Foreskin melanocyte (primary cell): ENCODE measurements at places on chromosomes 3 and 15.

GRCh38 chr3:3798631-3799113 is 559 bp upstream of the LRRN1 start:
- DNase-seq: no peak

- peak; percentile 94 for DNase-seq
Observed at GRCh38 chr15:89197503-89197971, 23.8 kb downstream of the RLBP1 start.

GRCh38 chr3:34219556-34219955 is 421.1 kb downstream of the PDCD6IP start:
- DNase-seq: no peak

DNA sequence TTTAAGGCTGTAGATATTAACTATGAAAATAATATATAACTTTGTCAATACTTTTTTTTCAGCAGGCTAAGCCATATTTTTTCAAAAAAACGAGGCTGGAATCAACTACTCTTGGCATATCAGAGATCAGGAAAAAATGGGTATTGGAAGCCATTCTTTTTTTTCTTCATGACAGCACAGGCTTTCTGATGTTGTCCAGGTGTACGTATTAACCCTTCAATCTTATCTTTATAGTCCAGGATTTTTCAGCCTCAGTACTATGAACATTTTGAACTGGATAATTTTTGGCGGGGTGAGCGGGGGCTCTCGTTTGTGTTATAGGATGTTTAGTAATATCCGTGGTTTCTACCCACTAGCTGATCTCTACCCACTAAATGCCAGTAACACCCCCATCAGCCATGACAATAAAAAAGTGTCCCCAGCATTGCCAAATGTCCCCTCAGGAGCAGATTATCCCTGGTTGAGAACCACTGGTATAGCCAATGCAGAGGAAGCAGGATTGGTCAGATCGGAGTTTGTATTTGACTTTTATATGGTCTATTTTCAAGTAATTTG is 52.0 kb downstream of the PLCL2 start:
- DNase-seq: no peak

DNA sequence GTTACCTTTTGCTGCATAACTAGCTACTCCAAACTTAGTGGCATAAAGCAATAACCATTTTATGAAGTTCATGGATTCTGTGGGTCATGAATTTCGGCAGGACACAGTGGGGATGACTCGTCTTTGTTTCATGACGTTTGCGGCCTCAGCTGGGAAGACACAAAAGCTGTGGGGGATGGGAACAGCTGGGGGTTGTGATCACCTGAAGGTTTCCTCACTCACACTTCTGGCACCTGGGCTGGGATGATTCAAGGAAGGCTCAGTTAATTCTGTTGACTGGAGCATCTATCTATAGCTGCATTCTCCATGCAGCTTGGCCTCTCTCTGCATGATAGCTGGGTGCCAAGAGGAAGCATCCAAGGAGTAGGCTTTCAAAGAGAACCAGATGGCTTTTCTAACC is 332.8 kb downstream of the ULK4 start:
- no peak for DNase-seq

DNA sequence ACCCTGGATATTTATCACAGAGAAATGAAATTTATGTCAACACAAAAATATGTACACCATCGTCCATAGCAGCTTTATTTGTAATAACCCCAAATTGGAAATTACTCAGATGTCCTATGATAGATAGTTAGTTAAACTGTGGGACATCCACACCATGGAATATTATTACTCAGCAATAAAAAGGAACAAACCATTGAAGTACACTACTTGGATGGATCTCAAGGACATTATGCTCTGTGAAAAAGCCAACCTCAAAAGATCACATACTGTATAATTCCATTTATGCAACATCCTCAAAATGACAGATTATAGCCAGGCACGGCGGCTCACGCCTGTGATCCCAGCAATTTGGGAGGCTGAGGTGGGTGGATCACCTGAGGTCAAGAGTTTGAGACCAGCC is 113.3 kb downstream of the PGPEP1L start:
- DNase-seq: no peak

GRCh38 chr3:115212615-115213014 is 65.5 kb upstream of the ZBTB20 start:
- DNase-seq: no peak

DNA sequence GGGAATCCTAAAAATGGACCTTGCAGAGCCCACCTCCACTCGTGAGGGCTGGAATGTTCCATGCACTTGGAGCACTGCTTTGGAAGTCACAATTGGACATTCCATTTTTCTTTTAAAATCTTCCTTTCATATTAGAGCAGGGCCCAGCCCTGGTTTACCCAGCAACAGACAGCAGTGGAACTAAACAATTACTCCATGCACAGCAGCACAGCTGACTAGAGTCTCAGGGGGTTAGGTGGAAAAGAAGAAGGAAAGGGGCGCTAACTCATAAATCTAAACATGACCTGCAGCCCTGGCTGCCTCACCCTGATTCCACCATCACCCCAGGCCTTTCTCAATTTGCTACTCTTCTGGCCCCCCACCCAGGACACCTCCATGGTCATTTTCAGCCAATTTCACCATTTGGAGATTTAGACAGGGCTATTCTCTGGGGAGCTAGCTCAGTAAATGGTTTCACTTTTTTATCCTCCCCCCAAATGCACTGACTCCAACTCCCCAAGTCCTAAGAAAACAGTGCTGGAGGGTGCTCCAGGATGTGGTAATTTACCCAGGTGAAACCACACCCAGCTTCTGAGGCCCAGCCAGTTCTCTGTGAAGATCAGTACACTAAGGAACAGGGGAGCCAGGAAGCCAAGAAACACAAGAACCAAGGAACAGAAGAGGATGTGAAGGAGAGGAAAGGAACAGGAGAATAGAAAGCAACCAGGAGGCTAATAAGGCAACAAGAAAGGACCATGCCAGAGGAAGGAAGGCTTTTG is 1.6 kb upstream of the LRRC31 start:
- no peak for DNase-seq

DNA sequence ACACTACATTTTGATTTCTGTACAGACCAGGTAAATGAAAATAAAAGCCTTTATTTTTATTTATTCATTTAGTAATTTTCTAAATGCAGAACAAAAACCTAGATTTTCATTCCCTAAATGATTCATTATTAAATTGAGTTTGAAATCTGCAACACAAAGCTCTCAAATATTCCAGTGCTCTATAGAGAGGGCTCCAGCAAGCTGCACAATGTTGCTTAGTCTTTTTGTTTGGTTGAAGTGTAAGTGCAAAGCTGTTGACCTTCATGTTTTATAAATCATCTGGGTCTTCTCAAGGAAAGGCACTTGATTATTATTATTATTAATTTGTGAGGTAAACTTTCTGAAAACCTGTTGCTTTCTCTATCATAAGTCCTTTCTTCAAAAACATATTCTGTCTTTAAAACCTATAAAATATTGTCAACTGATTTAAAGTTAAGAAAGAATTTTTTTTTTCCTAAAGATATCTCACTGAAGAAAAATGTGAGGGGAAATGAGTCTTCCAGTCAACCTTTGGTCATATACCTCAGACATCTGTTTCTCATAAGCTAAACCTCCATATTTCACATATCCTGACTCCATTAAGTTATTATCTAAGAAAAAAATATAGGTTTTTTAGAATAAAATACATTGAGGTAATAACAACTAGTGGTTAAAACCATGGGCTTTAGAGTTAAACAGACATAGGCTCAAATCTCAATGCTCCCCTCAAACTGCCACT is 100.7 kb downstream of the ZIC4 start:
- DNase-seq: no peak

DNA sequence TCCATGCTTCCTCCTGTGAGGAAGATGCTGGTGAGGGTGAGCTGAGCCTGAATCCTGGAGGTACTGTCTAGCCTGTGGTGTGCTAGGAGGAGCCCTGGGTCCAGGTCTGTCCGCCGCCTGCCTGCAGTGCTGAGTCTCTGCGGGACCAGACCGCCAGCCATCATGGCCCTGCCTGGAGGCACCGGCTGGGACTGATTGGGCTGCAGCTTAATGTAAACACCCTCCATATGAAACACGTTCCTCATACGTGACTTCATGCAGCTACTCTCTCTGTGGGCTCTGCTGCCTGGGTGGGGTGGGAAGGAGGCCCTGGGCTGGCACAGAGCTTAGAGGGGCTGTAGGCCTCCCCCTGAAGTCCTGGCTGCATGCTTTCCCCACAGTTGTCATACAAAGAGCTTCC is 67.4 kb downstream of the FBLN2 start:
- DNase-seq: no peak

DNA sequence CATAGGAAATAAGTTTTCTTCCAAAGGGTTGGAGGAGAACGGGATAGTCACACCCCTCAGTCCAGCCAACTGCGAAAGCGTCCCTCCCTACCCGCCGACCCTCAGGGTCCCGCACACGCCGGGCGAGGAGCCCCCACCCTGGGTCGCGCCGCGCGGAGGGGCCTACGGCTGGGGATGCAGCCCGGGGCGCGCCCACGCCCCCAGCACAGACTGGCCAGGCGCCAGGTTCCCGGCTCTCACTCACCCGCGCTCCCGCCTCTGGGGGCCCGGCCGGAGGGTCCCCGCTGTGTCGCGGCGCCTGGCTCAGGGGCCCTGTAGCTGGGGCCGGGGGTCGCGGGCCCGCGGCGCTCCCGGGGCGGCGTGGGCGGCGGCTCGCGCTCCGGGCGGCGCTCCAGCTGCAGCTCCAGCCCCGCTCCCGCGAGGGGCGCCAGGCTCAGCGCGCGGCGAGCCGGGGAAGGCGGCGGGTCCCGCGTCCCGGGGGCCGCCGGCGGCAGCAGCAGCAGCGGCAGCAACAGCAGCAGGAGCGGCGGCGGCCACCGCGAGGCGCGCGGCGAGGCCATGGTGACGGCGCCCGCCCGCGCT is 375 bp downstream of the HEG1 start:
- no peak for DNase-seq
